GM04504 (cell line): ENCODE measurements at places on chromosomes 6 and 20.

DNA sequence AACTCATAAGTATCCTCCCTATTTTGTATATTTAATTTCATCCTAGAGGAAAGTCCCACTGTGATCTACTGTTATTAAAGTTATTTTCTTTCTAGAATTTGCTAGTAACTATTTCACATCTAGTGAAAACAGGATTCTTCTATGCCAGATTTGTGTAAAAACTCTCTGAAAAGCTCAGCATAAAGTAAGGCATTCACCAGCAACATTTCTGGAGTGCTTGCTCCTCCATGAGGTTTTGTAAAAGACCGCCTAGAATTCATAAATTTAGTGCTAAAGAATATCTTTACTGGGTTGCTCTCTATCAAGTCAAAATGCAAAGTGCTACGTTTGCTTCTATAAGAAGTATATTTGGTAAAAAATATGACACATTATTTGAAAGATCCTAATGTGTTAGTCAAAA is 173.5 kb upstream of the IRAK1BP1 start:
- no peak for DNase-seq

GRCh38 chr6:29737707-29738630 is 14.7 kb downstream of the HLA-F start:
- DNase-seq, result peak; percentile 51

DNA sequence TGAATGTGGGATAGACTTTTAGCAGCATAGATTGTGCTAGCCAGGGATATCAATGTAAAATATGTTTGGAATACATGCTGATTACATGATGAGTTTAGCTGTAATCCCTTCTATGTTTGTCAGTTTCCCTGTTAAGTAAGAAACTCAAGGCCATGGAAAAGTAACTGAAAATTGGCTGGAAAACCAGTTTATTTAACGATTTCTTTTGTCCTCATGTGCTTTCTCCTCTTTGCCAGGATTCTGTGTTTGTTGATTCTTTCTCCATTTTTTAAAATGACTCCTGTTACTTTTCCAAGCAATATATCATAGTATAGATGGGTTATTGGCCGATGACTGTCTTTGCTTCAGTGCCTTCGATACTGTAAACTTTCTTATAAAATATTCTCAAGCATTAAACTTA is 87.5 kb downstream of the SAMD5 start:
- DNase-seq, result no peak

GRCh38 chr6:20763296-20763695 is 229.0 kb downstream of the CDKAL1 start:
- no peak for DNase-seq

- DNase-seq, result no peak
Observed at GRCh38 chr20:15616626-15617025, 956.6 kb downstream of the KIF16B start.
